T1000 (cell line): ENCODE measurements at places on chromosomes 7 and 10.

GRCh38 chr10:125926247-125926646 is 29.9 kb downstream of the FANK1 start:
- no peak for DNase-seq

DNA sequence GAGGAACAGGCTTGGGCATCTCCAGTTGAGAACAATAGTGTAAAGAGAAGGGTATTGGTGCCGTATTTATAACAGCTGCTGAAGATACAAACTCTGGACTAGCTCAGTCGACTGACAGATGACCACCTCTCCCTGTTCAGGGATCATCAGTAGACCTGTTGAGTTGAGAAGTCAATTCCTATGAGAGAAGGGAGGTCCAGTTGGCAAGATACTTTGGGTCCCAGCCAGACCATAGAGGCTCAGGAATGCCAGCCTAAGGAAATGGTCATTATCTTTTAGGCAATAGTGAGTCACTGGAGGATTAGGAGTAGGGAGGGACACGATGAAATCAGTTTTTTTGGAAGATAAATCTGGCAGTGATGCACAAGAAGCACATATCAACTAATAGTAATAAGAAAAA is 202.9 kb downstream of the TRIL start:
- peak; percentile 8 for DNase-seq

- DNase-seq = no peak
Measured at GRCh38 chr7:157054927-157055326, 44.5 kb upstream of the MNX1 start.

DNA sequence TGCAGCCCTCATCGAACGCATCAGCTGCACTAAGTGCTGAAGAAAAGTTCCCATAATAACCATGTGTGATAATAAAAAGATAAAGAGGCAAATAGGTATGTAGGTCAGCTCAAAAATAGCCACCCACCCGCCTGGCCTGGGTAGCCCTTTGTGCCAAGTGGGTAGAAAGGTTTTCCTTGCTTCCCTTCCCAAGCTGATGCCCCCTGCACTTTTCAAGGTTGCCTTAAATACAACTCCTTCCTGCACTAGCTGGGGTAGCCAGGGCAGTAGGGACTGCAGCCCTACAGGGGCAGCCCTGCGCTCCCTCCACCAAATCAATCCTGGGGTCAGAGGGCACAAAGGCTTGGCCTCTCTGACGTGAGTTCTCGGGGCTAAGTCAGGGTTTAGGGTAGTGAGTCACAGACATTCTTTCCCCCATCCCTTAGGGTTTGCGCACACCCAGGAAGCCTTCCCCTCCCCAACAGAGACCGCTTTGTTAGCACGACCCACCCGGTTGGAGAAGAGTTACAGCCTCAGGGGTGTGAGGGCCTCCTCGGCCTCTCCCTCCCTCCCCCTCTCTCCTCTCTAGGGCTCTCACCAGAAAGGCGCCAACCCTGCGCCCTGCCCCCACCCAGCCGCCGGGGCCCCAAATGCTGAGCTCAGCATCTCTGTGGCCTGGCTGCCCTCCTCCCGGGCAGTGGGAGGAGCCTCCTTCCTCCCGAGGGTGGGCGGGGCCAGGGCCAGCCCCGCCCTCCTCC is 13.3 kb upstream of the DDIT4 start:
- peak; percentile 92 for DNase-seq

GRCh38 chr10:22479419-22479818 is 134.1 kb downstream of the SPAG6 start:
- no peak for DNase-seq

- DNase-seq = no peak
Measured at GRCh38 chr7:76048668-76048988, 722 bp downstream of the MDH2 start.

DNA sequence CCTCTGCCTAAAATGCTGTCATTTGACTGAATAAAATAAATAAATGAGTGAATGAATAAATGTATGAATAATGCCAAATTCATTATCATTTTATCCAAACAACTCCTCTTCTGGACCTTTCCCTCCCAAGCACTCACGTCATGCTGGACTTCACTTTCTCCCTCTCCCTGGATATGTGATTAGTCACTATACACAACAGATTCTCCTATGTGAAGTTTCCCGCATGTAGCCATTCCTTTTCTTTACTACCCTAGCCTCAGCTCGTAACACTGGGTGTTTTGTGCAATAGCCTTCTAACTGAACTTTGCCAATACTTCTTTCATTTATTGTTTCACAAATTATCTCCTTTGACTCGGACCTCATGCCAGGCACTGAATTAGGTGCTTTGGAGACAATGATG is 87.6 kb upstream of the IL6 start:
- no peak for DNase-seq

DNA sequence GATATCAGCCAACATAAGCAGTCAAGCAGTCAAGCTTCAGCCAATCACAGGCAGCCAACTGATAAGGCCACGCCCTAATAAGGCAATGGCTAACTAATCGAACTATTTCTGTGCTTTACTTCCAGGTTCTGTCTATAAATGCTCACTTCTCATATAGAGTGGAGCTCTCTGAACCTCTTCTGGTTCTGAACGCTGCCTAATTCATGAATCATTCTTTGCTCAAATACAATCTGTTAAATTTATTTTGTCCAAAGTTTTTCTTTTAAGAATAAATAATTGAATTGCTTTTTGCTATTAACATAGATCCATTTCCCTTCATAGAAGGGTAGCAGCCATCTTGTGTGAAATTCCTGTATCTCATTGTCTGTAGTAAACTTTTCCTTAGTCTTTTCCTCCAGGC is 97.9 kb upstream of the TMEM72 start:
- no peak for DNase-seq

- no peak for DNase-seq
Measured at GRCh38 chr10:130746311-130746710, 565.2 kb downstream of the TCERG1L start.

- no peak for DNase-seq
Measured at GRCh38 chr7:130814778-130815335, 80.8 kb upstream of the KLF14 start.

- DNase-seq = no peak
Measured at GRCh38 chr10:96577069-96577468, 9.7 kb downstream of the TM9SF3 start.

GRCh38 chr10:124357561-124357885 is 61.2 kb downstream of the OAT start:
- no peak for DNase-seq

- DNase-seq = no peak
Measured at GRCh38 chr10:85224366-85224940, 896.1 kb downstream of the CCSER2 start.

DNA sequence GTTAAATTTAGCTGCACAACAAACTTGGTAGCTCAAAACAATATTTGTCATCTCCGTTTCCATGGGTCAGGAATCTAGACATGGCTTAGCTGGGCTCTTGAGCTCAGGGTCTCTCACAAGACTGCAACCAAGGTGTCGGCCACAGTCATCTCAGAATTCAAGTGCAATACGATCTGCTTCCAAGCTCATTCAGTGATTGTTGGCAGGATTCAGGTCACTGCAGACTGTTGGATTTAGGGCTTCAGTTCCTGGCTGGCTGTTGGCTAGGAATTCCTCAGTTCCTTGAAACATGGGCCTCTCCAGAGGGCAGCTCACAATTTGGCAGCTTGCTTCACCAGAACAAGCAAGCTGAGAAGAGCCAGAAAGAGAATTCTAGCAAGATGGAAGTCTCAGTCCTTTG is 17.5 kb upstream of the CHST3 start:
- no peak for DNase-seq

- DNase-seq = no peak
Measured at GRCh38 chr10:132109341-132110110, 43.8 kb downstream of the JAKMIP3 start.

DNA sequence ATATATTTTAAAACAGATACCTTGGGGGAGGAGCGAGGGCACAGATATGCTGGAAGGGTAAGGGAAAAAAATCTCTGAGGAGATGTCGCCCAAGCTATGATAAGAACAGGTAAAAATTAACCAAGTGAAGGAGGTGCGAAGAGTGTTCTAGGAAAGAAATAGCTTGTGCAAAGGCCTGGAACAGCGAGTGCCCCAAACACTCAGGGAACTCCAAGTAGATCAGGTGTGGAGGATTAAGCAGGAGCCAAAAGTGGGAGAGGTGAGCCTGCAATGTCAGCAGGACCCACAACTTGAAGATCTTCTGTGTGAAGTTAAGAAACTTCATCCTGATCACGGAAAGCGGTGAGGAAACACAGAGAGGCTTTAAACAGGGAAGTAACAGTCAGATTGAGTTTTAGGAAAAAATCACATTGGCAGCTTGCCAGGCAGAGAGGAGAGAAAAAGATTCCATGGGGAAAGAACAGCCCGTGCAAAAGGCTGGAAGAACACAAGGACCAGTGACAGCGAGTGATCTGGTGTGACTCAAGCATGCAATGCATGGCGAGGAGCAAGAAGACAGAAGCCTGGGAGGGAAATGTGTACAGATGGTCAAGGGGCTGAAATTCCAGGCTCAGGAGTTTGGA is 30.7 kb downstream of the FGF8 start:
- no peak for DNase-seq

DNA sequence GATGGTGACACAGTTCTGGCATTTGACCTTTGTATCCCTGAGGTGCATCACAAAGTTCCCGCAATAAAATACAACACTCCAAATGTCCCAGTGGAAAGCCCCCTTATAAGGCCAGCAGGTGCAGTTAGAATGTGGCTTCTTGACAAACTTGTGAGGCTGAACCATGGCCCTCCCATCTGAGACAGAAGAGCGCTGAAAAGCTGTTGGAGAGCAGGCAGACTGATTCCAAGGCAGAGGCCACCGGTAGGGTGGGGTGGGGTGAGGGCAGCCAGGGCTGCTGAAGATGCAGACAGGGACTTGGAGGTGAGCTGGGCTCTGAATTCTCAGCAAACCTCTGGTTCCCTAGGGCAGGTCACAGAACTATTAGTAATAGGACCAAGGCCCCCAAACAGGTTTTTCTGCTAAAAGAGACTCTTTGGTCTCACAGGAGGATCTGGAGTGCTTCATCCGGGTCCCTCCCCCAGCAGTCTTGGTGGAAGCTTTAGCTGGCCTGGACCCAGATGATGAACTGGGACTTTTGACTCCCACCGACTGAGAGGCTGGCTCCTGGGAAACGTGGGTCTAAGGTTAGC is 15.6 kb upstream of the CHST3 start:
- DNase-seq = no peak

DNA sequence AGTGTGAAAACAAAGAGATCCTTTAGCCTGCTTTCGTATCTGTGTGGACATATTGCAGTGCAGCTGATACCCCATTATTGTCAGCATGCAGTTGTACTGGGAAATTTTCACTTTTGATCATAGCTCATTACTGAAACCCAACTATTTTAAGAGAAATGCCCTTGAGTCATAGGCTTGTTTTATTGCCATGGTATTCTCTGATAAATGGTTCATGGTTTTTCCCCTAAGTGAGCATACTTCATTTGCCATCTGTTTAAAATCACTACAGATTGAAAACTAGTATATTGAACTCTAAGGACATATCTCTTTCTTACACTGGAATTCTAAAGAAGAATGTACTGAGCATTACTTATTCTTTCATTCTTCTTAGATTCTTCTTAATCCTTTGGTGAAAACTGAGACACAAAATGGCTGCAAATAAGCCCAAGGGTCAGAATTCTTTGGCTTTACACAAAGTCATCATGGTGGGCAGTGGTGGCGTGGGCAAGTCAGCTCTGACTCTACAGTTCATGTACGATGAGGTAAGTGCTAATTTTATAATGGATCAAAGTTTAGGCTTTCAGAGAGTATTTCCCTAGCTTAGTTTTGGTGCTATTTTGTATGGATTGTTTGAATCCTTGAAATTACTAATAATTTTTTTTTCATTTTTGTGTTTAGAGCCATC is 63.0 kb downstream of the RALA start:
- DNase-seq = no peak

DNA sequence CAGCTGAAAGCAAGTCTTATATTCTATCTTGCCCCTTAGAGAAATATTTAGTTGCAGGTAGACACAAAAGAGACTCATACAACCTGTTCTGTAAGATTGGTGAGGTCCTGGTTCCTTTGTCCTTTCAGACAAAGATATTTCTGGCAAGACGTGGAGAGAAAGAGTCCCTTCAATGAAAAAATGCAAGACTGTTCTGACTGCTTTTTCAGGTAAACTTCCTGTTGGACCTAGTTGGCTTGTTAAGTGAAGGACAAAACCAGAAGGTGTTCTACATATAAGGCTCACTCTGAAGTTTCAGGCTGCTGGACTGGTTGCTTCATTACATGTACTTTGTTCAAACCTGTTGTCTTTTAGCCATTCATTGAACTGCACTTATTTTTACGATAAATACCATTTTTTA is 119.0 kb upstream of the PTPRZ1 start:
- no peak for DNase-seq

DNA sequence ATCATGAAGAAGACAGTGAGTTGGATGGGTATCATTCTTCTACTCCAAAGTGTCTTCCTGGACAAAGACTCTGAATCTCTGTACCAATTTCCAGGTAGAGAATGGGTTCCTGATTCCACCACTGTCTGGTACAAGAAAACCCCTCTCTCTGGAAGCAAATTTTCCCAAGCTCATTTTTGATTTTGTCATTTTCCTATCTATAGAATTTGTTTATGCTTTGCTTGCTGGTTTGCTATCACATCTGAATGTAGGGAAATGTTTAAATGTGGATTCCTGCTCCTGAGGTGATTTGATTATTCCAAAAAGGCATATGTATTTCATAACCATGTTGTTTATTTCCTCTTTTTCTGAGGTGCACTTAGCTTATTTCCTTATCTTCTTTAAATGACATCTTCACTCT is at the start of gene TAS2R16:
TAS2R16 (minus strand) TSS at position 101 of the 400 bp plus-strand sequence; CDS start at position 35, 66 bp downstream.
- DNase-seq = no peak

DNA sequence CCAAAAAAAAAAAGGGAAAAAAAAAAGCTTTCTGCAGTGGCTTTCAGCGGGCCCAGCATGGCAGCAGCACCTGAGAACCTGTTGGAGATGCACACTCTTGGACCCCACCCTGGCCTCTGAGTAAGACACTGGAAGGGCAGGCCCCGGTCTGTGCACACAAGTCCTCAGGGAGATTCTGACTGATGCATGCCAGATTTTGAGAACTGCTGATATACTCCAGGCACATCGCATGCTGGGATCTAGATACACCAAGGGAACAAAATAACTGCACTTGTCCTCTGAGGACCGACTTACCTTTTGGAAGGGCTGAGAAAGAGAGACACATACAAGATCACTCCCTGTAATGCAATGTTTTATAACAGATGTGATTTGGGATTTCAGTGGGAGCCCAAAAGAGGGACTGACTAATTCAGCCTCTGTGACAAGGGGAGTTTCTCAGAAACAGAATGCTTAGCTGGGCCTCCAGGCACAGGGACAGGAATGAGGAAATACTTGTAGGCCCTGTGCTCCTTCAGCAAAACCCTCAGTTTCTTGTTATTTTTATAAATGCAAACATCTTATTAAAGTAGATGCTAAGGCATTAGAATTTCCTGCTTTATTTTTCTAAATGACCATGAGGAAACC is 8.2 kb downstream of the EGFR start:
- no peak for DNase-seq

GRCh38 chr10:61223576-61223975 is 229.6 kb downstream of the TMEM26 start:
- no peak for DNase-seq

DNA sequence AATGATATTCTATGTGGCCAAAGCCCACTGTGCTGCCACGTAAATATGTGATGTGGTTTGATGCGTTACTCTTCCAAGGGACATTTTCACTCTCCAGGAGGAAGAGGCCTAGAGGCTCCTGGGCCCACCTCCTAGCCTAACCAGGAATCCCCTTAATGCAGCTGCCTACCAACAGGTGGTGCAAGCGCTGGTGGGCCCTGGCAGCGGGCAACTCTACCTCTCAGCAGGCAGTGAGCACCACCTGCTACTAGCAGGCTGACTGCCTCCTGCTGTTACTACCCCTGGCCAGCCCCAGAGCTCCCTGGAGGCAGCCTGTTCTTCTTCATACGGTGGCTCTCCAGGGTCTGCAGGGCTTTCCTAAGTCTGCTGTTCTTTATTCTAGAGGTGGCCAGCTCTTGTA is 62.8 kb downstream of the CDH23 start:
- no peak for DNase-seq
